CD4-positive, alpha-beta T cell (primary cell): ENCODE measurements at places on chromosomes 4 and X. TPM values are rescaled to one million over a fixed set of nuclear protein-coding genes. Genes with fewer than 3 reads are reported as not detected.

- H3K4me1 ChIP-seq, result no peaks in the 10 kb centered on the region
- H3K4me3 ChIP-seq, result no peak overlapping the region
- no peaks in the 10 kb centered on the region for H3K36me3 ChIP-seq
- no peak overlapping the region for H3K27ac ChIP-seq
Measured at GRCh38 chrX:72254816-72255215, 16.0 kb upstream of the ERCC6L start.

GRCh38 chr4:78061939-78062570, 4.9 kb downstream of the FRAS1 start:
- no peak overlapping the region for H3K27ac ChIP-seq
- peaks cover 25% of the 10 kb centered on the region for H3K4me1 ChIP-seq
- H3K4me3 ChIP-seq, result no peak overlapping the region
- H3K36me3 ChIP-seq, result no peaks in the 10 kb centered on the region

DNA sequence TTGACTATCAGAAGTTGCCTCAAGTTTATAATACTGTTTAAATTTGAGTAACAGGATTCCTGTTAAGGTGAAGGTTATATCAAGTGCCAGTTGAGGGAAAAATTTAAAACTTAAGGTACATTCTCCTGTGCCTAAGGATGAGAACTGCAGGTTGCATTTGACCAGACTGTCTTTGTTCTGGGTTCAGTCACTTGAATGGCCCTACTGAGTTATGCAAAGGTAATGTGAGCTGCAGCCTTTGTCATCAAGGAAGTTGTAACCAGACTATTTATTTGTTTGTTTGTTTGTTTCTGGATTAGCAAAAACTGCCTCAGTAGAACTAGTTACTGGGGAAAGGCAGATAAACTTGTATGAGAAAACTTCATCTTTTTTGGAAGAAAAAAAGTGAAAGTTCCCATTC, 131.9 kb downstream of the ATOH1 start:
- no peak for DNase-seq
- H3K4me3 ChIP-seq, result no peak overlapping the region
- H3K4me1 ChIP-seq, result no peaks in the 10 kb centered on the region
- H3K27ac ChIP-seq, result no peak overlapping the region
- H3K27me3 ChIP-seq, result no peaks in the 10 kb centered on the region

DNA sequence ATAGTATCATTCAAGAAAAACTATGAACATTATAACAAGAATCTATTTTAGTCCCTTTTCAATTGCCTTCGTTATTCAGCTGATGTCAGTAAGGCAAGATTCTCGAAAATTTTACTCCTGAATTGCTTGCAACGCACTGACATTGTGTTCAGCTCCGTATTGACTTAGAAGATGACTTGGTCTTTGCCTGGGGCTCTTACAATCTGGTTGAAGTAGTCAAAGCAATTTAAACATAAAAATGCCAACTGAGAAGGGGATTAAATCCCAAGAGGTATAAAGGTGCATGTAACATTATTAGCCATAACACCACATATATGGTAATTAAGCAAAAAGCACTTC, 507.1 kb downstream of the CENPC start:
- H3K4me1 ChIP-seq, result no peaks in the 10 kb centered on the region
- H3K4me3 ChIP-seq, result no peak overlapping the region
- no peaks in the 10 kb centered on the region for H3K27me3 ChIP-seq
- DNase-seq, result no peak
- no peaks in the 10 kb centered on the region for H3K36me3 ChIP-seq

GRCh38 chr4:52059372-52059771, 8.3 kb downstream of the SPATA18 start:
- no peak for DNase-seq
- H3K4me3 ChIP-seq, result no peak overlapping the region
- no peak overlapping the region for H3K27ac ChIP-seq
- H3K36me3 ChIP-seq, result no peaks in the 10 kb centered on the region

- no peak within 1 kb of the TSS for H3K27ac ChIP-seq
- H3K27me3 ChIP-seq, result peaks cover 33% of the 10 kb centered on the region
- H3K4me3 ChIP-seq, result peak within 1 kb of the TSS; percentile 26
- no peak for DNase-seq
Measured at GRCh38 chr4:104494822-104495559, at the start of gene CXXC4. Gene CXXC4, minus strand, starts transcription at chr4:104494894. Its CDS starts 3,092 bp downstream, at chr4:104491802.

TMEM154 gene
- 16.7 TPM for total RNA-seq

- no peak overlapping the region for H3K4me3 ChIP-seq
- DNase-seq, result no peak
- no peaks in the 10 kb centered on the region for H3K36me3 ChIP-seq
Measured at GRCh38 chr4:74953647-74954046, 20.7 kb downstream of the PARM1 start.

LDB2 gene
- total RNA-seq, result not detected

C4orf50 gene
- total RNA-seq, result 0.20 TPM

DNA sequence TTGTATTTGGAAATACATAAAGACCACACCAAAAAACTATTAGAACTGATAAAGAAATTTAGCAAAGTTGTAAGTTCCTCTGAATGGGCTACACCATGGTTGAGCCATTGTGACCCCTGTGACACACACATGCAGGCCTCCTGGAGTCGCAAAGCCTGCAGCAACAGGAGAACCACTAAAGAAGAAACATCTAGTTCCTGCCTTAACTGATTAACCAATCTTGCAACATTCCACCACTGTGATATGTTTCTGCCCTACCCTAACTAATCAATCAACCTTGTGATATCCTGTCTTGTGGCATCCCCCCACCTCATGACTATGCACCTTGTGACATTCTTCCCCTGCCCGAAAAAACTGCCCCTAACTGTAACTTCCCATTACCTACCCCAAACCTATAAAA, 401.8 kb downstream of the PRDM5 start:
- no peaks in the 10 kb centered on the region for H3K4me1 ChIP-seq
- no peak overlapping the region for H3K27ac ChIP-seq
- H3K27me3 ChIP-seq, result no peaks in the 10 kb centered on the region
- no peak overlapping the region for H3K4me3 ChIP-seq
- no peak for DNase-seq

- no peaks in the 10 kb centered on the region for H3K27me3 ChIP-seq
- no peaks in the 10 kb centered on the region for H3K4me1 ChIP-seq
Measured at GRCh38 chrX:51053741-51054140, 143.2 kb downstream of the BMP15 start.

DNA sequence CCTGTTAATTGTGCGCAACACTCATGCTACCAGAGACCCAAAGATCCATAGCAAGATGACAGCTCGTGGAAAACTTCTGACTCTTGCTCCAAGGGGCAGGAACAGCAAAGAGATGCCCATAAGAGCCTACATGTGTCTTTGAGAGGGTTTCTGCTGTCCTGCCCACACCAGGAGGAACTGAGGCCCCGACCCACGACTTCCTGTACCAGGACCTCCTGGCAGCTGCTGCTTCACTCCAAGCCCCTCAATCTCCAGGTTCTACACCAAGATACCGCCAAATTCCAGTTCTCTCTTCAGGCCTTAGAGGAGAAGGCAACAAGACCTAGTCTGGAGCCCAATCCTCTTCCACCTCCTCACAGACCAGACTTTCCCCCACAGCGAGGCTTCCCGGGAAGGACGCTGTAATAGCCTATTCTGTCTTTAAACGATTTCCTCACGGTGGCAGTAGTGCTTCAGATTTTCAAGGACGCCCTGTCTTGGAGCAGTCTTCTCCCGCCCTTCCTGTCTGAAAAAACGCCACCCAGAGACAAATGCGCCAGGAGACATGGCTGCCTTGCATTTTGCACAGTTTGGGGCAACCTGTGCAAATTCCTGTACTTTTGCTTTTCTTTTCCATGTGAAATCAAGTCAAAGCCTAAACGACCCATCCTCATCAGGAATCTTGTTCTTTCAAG, 230.2 kb upstream of the STK26 start:
- no peaks in the 10 kb centered on the region for H3K36me3 ChIP-seq
- H3K4me3 ChIP-seq, result no peak overlapping the region
- no peaks in the 10 kb centered on the region for H3K27me3 ChIP-seq
- H3K27ac ChIP-seq, result peak overlapping the region; percentile 4
- H3K4me1 ChIP-seq, result no peaks in the 10 kb centered on the region

LRCH2 gene
- not detected for total RNA-seq

GRCh38 chr4:88705805-88706492, 8.3 kb upstream of the NAP1L5 start:
- no peaks in the 10 kb centered on the region for H3K27me3 ChIP-seq
- H3K4me1 ChIP-seq, result no peaks in the 10 kb centered on the region
- H3K27ac ChIP-seq, result no peak overlapping the region

DNA sequence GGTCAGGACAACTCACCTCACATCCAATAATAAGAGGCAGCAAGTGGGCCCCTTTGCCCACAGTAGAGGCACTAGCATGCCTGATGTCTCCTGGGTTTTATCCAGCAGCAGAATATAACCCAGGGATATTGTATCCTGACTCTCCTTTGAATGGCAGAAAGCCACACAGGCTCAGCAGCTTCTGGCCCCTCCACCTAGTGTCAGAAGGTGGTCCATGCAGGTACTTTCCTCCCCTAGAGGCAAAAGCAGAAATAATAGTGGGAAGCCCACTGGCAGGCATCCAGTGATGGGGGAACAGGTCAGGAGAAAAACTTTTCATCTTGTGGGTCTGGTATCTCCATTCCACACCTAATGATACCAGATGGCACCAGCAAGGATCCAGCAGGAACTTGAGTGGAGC, 75.5 kb upstream of the IRS4 start:
- H3K4me1 ChIP-seq, result no peaks in the 10 kb centered on the region
- DNase-seq, result no peak
- H3K27ac ChIP-seq, result no peak overlapping the region
- H3K4me3 ChIP-seq, result no peak overlapping the region
- no peaks in the 10 kb centered on the region for H3K27me3 ChIP-seq

- no peak for DNase-seq
- no peaks in the 10 kb centered on the region for H3K36me3 ChIP-seq
- H3K4me1 ChIP-seq, result no peaks in the 10 kb centered on the region
- H3K27me3 ChIP-seq, result no peaks in the 10 kb centered on the region
- no peak overlapping the region for H3K4me3 ChIP-seq
- H3K27ac ChIP-seq, result no peak overlapping the region
Measured at GRCh38 chrX:23341452-23341851, 6.8 kb downstream of the PTCHD1 start.

DNA sequence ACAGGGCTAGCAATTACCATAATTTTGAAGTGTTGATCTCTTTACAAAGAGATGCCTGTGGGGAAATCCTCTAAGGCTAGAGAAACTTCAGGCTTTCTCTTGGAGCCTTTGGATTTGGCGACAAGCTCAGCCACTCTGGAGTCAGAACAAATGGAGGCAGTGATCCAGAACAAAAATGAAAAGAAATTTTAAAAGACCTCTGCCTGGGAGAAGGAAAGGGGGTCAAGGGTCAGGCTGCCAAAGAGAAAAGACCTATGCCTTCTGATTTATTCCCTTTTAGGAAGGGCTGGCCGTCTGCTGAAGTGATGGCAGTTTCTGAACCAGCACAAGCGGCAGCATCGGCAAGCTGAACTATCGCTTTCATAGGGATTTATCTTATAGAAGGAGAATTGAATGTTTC, 140.8 kb upstream of the SFRP2 start:
- H3K36me3 ChIP-seq, result no peaks in the 10 kb centered on the region
- no peak for DNase-seq

GRCh38 chr4:97144199-97144598, 999.1 kb downstream of the STPG2 start:
- H3K36me3 ChIP-seq, result no peaks in the 10 kb centered on the region
- no peak for DNase-seq
- H3K27me3 ChIP-seq, result no peaks in the 10 kb centered on the region

DNA sequence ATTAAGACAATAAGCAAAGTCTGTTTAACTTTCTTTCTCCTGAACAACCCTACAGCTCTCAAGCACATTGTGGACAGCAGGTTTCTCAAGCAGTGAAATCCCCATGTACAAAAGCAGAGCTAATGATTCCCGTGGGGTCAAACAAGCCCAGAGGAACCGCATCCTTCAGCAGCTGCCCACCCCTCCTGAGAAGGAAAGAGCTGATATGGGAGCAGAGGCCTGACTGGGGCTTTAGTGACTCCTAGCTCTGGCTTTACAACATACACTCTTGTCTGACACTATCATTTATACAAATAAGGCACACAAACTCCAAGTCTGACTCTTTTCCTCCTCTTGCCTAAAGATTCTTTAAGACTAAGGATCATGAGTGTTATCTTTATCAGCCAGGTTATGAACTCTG, 32.8 kb downstream of the HDAC8 start:
- no peaks in the 10 kb centered on the region for H3K27me3 ChIP-seq
- DNase-seq, result no peak
- no peaks in the 10 kb centered on the region for H3K4me1 ChIP-seq
- peaks cover 4% of the 10 kb centered on the region for H3K36me3 ChIP-seq

RXFP1 gene
- not detected for total RNA-seq

DNA sequence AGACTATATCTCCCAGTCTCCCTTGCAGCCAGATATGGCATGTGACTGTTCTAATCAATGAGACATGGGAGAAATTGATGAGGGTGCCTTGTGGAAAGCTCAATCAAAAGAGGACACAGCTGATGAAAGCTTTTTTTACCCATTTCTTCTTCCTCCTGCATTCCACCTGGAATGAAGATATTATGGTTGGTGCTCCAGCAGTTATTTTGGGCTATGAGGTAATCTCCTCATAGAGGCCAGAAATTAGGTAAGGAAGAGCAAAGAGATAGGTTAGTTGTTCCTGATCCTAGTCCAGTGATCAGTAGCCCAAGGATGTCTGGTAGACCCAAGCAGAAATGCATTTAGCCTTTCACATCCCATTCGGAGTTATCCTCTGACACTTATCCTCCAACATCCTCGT, 16.8 kb upstream of the KIAA0232 start:
- H3K27me3 ChIP-seq, result no peaks in the 10 kb centered on the region
- no peak for DNase-seq
- no peak overlapping the region for H3K4me3 ChIP-seq
- H3K27ac ChIP-seq, result no peak overlapping the region
- H3K36me3 ChIP-seq, result no peaks in the 10 kb centered on the region

RELL1 gene
- 48.6 TPM for total RNA-seq

DNA sequence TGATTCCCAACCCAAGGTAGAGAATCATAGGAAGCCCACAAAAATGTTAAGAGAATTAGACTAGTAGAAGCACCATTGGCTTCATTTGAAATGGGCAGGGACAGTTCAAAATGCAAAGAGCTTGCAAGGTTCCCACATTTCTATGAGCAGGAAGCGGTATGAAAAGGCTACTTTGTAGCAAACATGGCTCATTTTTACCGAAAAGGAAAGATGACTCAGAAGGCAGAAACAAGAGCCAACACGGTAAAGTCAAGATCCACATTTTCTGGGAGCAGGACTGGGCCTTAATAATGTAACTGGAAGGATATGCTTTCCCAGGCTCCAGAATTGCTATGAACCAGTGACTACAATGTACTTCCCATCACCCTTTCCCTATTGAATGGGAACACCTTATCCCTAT, 89.5 kb downstream of the GLRA3 start:
- H3K36me3 ChIP-seq, result no peaks in the 10 kb centered on the region
- H3K4me3 ChIP-seq, result no peak overlapping the region
- DNase-seq, result no peak
- H3K27me3 ChIP-seq, result no peaks in the 10 kb centered on the region
- no peaks in the 10 kb centered on the region for H3K4me1 ChIP-seq

MAP7D2 gene
- total RNA-seq, result 0.11 TPM

DNA sequence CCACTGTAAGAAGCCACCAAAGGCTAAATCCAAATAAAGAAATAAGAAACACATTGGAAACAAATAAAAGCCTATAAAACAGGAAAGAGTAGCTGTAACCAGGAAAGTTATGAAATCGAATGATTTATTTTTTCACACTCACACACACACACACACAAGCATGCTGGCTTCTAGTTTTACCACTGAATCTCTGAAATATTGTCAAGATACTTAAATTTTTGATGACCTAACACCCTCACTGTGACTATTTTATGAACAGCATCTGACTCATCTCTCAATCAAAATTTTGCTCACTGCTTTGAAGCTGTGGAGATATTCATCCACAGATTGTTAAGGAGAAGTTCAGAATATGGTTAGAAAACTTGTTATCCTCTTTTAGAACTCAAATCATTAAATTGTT, 13.9 kb upstream of the GABRB1 start:
- DNase-seq, result no peak
- H3K4me3 ChIP-seq, result no peak overlapping the region
- H3K4me1 ChIP-seq, result no peaks in the 10 kb centered on the region
- no peak overlapping the region for H3K27ac ChIP-seq

FGFBP2 gene
- total RNA-seq, result 1.7 TPM
